NCI-H446 treated with DMSO at 0.1 percent for 48 hours (cell line): ENCODE measurements at places on chromosomes 4 and X.
A peak's percentile ranks its signal among the peaks of the same experiment; 100 is the strongest.

GRCh38 chrX:103063918-103064434 is at the start of gene BEX1:
TSS of gene BEX1 (minus strand) at chrX:103064171. CDS start at chrX:103063274, 897 bp downstream.
- DNase-seq, result peak; percentile 86

DNA sequence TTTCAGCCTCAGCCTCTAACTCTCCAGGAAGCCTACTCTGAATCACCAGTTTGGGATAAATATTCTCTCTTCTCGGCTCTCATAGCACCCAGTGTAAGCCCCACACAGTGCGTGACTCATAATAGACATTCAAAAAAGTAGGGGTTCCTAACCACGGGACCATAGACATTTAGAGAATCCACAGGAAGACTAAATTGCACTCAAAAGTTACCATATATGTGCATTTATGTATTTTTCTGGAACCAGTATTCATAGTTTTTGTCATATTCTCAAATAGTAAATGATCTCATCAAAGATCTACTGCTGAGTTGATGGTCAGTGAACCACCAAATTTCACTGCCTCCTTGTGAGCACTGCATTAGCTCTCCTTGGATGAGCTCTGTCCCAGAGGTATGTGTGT is 625.7 kb downstream of the SMARCA1 start:
- no peak for DNase-seq

DNA sequence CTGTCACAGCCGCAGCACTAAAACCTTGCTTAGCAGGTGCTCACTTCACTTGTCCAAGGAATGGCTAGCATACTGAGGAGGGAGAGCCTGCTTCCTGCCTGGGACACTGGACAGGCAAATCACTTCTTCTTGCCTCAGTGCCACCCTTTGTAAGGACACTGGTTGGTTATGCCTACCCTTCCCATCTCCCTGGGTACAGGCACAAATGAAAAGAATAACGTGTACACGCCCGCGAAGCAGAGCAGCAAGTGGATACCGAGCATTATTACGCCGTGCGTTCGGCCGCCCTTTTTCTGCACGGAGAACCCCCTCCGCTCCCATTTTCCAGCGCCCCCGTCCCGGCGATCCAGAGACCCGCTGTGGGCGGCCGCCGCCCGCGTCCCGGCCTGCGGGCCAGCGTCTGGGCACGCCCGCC is 338 bp upstream of the KLHL2 start:
- DNase-seq, result no peak

- DNase-seq, result no peak
Observed at GRCh38 chr4:167956676-167957075, 135.7 kb upstream of the ANXA10 start.

GRCh38 chr4:98260047-98260578 is 1.1 kb upstream of the RAP1GDS1 start:
- no peak for DNase-seq

DNA sequence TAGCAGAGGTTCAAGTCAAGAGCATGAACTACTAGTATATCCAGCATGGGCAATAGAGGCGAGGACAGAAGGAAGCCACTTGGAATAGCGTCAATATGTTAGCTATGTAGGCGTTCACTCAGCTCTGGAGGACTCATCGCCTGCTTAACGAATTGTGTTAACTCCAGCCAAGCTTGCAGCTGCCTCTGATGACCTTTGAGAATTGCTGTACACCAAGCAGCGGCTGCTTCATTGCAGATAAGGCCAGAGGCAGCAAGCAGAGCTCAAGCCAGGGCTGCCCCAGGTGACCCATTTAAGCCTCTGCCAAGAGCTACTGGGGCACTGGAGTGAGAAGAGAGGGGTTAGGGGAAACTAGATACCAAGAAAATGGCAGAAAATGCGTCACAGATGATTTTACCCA is 160.2 kb upstream of the IGFBP7 start:
- no peak for DNase-seq

DNA sequence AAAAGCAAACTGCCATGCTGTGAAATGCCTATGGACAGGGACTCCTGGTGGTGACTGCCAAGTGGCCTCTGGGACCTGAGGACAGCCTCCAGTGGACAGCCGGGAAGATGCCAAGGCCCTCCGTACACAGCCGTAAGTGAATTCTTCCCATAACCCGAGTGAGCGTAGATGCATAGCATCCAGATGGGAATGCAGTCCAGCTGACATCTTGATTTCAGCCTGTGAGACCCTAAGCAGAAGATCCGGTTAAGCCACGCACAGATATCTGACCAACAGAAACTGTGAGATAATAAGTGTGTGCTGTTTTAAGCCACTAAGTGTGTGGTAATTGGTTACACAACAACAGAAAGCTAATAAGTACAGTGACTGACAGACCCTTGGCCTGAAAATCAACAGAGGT is 55.9 kb downstream of the TMEM156 start:
- no peak for DNase-seq

DNA sequence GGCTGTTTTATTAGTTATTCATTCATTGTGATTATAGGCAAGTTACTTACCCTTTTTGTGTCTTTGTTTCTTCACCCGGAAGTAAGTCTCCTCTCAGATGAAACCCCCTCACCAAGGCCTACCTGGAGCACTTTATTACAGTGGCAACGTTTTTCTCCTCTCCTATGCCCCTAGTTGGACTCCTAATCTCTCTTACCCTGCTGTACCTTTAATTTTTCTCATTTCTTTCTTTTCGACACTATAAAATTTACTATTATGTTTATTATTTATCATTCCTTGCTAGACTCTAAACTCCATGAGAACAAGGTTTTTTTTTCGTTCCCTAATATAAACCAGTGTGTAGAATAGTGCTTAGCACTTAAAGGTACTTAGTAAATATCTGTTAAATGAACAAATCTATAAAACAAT is 17.5 kb downstream of the STAP1 start:
- no peak for DNase-seq

DNA sequence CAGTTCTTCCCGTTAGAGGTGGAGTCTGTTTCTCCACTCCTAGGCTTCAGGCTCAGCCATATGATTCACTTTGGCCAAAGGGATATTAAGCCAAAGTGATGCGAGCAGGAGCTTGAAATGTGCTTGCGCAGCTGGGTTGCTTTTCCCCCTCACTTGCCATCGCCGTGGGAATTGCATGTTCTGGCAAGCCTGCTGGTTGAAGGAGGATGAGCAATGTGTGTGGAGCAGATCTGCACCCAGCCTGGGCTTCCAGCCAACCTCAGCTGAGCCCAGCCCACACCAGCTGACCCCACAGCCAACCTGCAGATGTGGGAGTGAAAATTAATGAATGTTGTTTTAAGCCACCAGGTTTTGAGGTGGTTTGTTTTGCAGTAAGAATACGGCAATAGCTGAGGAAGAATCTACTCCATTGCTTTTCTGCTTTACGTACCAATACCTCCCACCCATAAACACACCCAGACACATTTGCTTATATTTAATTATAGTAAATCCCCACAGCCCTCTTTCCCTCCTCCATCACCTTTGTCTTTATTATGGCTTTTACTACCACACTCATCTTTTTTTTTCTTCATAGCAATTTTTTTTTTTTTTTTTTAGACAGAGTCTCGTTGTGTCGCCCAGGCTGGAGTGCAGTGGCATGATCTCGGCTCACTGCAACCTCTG is 132.8 kb upstream of the FUNDC1 start:
- peak; percentile 95 for DNase-seq
